ENCODE measurements at places on chromosomes 3 and 15. TPM values are rescaled to one million over a fixed set of nuclear protein-coding genes. Genes with fewer than 3 reads are reported as not detected.

The FSIP1 gene
- 0.69 TPM for total RNA-seq

The IGSF10 gene
- total RNA-seq = 2.2 TPM

The SPINK8 gene
- not detected for total RNA-seq

The C15orf62 gene
- 0.10 TPM for total RNA-seq

The TMEM212 gene
- not detected for total RNA-seq

The FBLN2 gene
- 283 TPM for total RNA-seq

DNA sequence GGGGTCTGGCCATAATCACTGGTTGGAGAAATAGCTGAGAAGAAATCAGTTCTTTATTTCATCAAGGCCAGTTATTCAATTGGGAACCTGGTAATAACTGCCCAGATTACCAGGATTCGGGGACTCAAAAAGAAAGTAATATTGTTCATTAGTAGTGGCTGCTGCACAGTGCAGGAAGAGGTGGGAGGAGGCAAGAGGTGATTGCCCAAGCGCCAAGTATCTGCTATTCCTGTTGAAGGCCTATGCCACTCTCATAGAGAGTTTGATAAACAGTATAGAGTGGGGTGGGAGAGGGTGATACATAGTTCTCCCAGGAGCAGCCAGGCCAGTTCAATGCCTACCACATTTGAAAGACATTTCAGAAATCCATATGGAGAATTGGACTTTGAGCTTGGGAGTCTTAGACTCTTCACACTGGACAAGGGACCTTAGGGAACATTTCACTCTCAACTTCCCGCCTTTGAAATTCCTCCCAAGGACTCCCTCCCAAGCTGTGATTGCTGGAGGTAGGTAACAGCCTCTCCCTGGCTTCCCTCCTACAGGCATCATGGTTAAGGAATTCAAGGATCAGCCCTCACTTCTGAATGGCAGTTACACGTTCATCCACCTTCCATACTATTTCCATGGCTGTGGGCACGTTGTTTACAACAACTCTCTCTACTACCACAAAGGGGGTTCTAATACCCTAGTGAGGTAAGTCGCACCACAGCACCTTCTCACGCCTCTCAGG, 59.8 kb downstream of the GLDN start:
- no peak for DNase-seq

DNA sequence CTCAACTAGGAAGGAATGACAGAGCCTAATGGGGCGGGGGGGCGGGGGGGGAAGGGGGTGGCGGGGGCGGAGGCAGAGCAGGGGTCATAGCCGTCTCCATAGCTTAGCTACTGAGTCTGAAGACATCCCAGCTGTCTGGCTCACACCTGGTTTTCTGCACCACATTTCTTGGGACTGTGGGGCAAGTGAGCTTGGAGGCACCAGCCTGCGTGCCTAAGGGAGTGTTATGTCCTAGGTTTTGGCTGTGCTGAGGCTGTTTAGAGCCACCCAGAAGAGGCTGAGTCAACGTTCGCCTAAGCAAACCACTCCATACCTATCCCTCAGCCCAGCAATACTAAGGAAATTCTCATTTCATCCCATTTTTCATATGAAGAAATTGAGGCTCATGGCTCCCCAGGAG, 1.4 kb downstream of the IL17RD start:
- DNase-seq = no peak

- DNase-seq = no peak
Measured at GRCh38 chr15:62071711-62072308, 5.0 kb downstream of the C2CD4A start.

- DNase-seq = no peak
Measured at GRCh38 chr3:136149667-136150066, 46.5 kb downstream of the MSL2 start.

DNA sequence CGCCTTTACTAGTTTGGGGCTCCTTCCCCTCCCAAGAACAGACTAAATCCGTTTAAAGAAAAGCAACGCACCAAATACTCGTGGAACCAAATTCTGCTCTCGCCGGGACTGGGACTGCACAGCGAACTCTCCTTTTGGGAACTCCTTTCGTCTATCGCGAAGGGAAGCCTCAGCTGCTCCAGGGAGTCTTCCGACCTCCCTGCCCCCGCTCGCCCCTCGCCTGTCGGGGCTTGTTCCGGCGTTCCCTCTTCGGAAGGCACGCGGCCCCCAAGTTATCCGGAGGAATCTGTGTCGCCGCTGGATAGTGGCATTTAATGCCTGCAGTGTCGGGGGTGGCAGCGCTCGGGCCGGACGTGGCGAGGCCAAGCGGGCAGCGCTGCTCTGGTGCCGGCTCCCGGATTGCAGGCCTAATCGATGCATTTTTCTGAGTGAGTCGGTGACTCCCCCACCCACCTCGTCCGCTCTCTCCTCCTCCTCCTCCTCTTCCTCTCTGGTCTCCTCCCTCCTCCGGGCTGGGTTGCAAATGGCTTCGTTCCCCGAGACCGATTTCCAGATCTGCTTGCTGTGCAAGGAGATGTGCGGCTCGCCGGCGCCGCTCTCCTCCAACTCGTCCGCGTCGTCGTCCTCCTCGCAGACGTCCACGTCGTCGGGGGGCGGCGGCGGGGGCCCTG, at the start of gene TRIM71:
Gene TRIM71, plus strand, starts transcription at position 440 of the 671 bp plus-strand sequence. Its CDS starts 84 bp downstream, at position 524.
- DNase-seq = peak; percentile 77

Measured in posterior vena cava (tissue), 2 donors.